ENCODE measurements at places on chromosomes 7 and 10.

DNA sequence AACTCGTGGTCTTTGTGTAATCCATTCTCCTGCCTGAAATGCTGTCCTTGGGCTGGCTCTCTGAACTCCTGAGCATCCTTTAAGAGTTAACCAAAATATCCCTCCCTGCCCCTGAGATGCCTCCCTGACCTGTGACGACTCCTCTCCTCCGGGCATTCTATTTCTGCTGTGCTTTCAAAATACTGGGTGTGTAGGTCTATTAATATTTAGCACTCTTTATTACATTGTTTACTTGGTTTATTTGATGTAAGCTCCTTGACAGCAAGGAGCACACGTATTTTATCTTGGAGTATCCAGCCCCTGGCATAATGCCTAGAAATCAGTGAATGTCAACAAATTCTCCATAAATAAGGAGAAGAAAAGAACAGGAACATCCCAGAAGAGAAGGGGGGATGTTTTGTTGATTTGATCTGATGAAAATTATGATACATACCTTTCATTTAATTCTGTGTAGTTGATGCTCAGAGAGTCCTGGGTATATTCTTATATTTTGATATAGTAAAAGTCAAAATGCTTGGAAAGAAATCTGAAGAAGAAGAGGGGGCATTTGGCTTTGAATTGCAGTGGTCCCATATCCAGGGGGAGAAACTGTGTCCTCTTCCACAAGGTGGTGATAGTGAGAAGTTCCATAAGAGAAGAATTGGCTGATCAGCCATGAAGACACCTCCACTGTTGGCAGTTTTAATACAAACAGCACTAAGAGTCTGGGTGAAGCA lies 107.7 kb upstream of the MPP7 start:
- DNase-seq: no peak

GRCh38 chr10:11177381-11177780 lies 159.7 kb downstream of the CELF2 start:
- no peak for DNase-seq

- DNase-seq: peak; percentile 30
Observed at GRCh38 chr7:7569615-7570014, 2.9 kb downstream of the MIOS start.

- DNase-seq: no peak
Observed at GRCh38 chr7:604884-605531, 85.4 kb upstream of the PDGFA start.

GRCh38 chr7:106357675-106358074 lies 72.9 kb upstream of the NAMPT start:
- no peak for DNase-seq

GRCh38 chr10:61919646-61920215 lies 18.2 kb downstream of the ARID5B start:
- DNase-seq: no peak

DNA sequence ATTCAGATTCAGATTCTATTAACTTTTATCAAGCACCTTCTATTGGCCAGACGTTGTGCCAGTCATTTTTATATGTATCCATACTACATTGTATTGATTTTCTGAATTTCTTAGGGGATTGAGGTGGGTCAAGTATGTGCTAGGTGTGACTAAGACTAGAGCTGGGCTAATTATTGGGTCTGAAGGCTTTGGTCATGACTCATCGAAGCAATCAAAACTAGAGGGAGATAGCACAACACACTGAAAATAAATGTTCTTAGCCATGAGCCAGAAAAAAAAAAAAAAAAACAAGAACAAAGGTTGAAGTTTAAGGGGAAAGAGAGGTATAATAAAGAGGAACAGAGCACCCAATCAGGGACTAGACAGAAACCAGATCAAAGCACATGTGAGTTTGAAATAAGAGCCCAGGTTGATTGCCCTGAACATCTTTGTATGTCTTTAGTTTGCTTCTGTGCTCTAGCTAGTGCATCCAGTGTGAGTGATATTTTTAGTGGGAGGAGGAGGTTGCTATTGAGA lies 171.6 kb upstream of the FOXP2 start:
- no peak for DNase-seq

DNA sequence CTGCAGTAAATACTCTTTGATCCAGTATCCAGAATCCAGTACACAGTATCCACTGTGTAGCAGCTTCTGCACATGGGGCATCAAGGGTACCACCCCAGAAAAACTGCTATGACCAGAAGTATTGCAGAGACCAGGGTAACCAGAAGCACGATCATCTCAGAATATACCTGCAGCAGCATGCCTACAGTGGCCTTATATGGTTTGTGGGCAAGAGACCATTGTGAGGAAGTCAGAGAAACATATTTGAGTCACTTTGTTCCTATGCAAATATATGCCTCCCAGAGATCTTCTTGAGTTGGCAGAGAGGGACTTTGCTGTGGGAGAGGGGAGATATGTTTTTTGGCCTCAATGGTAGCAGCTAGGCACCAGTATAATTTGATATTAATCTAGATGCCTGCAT lies 206.4 kb upstream of the LRRTM3 start:
- DNase-seq: no peak

GRCh38 chr10:96402417-96403305 lies 43.9 kb upstream of the OPALIN start:
- DNase-seq: no peak

DNA sequence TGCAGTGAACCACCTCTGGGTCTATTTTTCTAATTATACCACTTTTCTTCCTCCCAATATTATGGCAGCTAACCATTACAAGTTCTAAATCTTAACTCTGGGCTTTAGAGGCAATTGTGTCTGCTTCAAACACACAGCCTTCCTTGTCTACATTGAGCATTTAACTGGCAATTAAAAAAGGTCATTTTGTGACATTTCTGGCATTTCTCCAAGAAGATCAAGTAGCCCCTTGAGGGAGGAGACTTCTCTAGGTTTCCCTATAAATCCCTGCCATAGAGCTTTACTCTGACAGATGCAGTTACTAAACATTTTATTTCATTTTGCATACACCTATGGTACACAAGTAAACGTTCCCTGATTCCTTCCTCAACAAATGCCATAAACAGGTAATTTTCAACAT lies 33.4 kb upstream of the FAM133B start:
- no peak for DNase-seq

GRCh38 chr10:22850541-22850940 lies 77.3 kb upstream of the ARMC3 start:
- DNase-seq: no peak

DNA sequence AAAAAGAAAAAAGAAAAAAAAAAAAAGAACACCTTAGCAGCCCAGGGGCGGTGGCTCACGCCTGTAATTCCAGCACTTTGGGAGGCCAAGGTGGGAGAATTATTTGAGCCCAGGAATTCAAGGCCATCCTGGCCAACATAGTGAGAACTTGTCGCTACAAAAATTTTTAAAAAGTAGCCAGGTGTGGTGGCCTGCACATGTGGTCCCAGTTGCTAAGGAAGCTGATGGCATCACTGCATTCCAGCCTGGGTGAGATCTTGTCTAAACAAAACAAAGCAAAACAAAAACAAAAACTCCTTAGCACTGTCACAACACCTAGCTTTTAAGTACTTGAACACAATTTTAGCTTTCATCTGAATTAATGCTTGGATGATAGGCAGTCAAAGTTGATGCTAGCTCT lies 86.3 kb upstream of the MKLN1 start:
- no peak for DNase-seq

DNA sequence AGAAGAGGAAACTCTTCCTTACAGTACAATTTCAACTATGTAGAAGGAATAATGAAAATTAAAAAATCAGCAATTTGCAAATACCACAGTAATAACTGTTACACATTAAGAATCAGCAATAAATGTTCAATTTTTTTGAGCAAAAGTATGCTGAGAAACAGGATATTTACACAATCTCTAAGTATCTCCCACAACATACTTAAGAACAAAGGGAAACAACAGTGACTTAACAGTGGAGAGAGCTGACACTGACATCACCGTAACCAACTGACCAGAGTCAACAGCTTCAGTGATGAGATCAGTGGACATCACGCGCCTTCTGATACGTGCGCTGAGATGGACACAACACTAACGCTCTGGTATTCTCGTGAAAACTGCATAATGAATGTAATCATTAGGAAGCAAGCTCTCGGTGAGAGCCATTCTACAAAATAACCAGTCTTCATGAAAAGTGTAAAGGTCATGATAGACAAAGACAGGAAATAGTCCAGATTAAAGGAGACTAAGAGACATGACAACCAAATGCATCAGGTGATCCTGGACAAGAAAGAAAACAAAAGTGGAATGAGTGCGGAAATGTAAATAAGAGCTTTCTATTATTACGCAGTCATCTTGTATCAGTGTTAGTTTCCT lies 82.6 kb downstream of the PIP4K2A start:
- DNase-seq: no peak

GRCh38 chr10:44980309-44981171 lies 1.9 kb upstream of the DEPP1 start:
- DNase-seq: no peak

DNA sequence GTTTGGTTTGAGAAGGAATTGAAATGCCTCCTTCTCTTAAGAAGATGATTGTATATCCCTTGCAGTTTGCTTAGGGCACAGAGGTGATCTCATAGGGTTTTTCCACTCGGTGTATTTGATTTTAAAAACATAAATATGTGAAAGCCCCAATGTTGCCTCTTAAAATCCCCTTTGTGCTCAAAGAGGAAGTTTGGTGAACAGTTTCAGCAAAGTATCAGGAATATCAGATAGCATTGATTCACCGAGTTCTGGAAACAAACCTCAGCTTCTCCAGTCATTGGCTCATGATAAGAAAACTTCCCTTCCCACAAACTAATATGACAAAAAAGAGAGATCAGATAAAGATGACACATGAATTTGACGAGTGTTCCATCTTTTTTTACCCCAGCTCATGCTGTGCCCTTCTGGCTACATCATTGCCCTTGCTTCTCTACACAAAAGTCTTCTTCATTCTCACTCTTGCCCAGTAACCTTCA lies 20.1 kb upstream of the SMNDC1 start:
- DNase-seq: no peak

DNA sequence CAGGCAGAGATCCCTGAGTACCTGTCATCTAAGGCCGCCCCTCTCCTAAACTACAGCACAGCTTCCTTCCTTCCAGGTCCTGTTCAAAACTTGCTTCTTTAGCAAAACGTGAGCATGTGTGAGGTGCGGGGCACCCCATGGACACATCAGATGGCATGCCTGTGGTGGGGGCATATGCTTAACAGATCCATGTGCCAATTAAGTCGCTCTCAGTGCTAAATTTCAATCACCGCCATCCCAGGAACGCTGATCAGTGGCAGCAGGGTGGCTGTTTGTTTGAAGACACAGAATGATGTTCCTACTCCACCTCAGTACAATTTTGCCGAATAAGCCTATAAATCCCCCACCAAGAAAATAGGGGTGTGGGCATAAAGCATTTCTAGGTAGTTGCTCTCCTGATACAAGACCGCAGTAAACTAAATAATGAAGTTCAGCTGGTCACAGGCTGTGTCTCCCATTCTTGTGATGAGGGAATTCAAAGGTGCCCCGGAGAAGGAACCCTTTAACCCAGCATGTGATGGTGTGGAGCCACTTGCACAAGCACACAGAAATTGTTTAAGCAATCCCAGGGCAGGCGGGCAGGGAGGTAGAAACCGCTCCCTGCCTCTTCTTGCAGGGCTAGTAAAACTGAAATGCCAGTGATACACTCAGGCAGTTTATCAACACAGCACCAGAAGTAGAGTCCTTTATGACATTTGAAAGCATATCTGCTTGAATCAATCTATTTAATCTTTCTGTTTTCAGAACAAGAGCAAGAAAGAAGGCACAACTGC lies 205.7 kb downstream of the SORCS1 start:
- DNase-seq: no peak

DNA sequence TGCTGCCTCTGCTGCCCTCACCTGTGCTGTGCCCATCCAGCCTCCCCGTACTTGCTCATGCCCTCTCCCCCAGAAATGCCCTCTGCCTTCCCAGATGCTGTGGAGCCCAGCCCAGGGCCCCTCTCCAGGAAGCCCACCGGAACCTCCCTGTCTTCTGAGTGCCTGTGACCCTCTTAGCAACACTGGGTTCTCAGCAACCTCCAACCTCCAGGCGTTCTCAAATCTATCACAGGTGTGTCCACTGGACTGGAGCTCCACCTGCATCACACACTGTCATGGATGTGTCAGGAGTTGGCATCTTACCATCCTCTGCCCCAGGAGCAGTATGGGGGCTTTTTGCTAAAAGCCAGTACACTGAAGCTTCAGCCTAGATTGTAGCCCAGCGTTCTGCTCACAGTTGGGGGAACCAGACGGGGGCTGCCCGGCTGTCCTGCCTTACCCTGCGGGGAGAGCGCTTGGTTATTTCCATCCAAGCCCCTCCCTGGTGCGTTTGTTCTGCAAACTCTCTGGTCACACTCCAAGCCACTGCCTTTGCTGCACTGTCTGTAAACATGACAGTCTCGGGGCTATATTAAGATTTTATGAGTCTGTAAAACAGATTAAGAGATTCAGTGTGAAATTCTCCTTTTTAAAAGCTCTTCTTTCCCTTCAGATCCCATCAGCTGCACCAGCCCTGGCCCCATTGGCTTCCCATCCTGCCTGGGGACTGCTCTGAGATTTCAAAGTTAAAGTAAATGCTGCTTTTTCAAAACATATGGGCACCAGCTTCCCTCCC lies 71.3 kb upstream of the CPXM2 start:
- no peak for DNase-seq

GRCh38 chr7:98881561-98882315 lies 3.4 kb downstream of the TRRAP start:
- DNase-seq: no peak

DNA sequence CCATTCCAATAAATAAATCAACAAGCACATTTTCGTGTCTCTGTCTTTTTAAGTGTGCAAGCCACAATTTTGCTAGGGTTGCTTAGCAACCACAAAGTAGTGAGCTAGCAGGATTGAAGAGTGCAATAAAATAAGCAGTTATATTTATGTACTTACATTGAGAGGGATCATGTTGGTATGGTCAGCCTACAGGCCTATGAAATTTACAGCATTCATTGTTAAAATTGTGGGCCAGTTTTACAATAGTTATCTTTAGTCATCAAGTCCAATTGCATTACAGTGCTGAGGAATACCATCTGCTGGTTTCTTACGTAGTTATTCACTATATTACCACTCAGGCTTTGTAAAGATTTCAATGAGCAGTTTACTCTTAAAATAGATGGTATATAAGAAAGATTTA lies 192.5 kb upstream of the POT1 start:
- no peak for DNase-seq

GRCh38 chr7:22399091-22399490 lies 42.1 kb upstream of the RAPGEF5 start:
- no peak for DNase-seq

- DNase-seq: no peak
Observed at GRCh38 chr10:112209684-112210131, 26.1 kb upstream of the GPAM start.

DNA sequence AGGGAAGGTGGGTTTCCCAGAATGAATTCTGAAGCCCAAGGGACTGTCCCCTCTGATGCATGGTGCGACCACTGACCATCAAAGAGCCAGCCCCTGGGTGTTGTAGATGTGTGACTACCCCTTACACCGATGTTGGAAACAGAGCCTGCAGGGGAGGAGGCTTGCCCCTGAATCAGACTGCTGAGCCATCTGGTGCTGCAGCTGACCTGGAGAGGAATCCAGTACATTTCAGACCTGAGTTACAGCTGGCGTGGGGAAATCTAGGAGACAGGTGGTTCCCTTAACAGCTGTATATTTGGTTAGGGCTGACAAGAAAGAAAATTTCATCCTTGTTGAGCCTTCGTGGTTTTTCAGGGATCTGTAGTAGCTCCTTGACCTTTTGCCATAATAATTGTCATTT lies 195.5 kb downstream of the CELF2 start:
- no peak for DNase-seq
